SK-MEL-5 (cell line): ENCODE measurements at places on chromosomes 5 and 9. TPM values are rescaled to one million over a fixed set of nuclear protein-coding genes. Genes with fewer than 3 reads are reported as not detected.

Gene CBY3
- total RNA-seq, result not detected in 2 replicates

Gene HMMR
- total RNA-seq, result 47.6 and 52.9 TPM in 2 replicates

Gene PIGO
- 16.9 and 23.2 TPM in 2 replicates for total RNA-seq

Gene TBC1D2
- total RNA-seq, result 1.5 and 2.0 TPM in 2 replicates

Gene PCDHB13
- 0.66 and 0.77 TPM in 2 replicates for total RNA-seq

Gene PCDHA1
- 0.48 and 0.55 TPM in 2 replicates for total RNA-seq

- no peak for DNase-seq
Observed at GRCh38 chr5:108730617-108731340, 16.9 kb upstream of the FER start.

- no peak for DNase-seq
Observed at GRCh38 chr9:27529316-27530278, at the start of gene MOB3B. TSS of gene MOB3B (minus strand) at chr9:27529814. CDS start at chr9:27455550, 74,264 bp downstream.

- DNase-seq, result peak; percentile 83
Observed at GRCh38 chr9:35844628-35845270, 15.7 kb downstream of the TMEM8B start.

- no peak for DNase-seq
Observed at GRCh38 chr5:27491047-27491446, 452.7 kb upstream of the CDH9 start.

- no peak for DNase-seq
Observed at GRCh38 chr9:90379771-90380170, 262.9 kb downstream of the DIRAS2 start.

- no peak for DNase-seq
Observed at GRCh38 chr9:18588002-18588401, 114.0 kb downstream of the ADAMTSL1 start.

DNA sequence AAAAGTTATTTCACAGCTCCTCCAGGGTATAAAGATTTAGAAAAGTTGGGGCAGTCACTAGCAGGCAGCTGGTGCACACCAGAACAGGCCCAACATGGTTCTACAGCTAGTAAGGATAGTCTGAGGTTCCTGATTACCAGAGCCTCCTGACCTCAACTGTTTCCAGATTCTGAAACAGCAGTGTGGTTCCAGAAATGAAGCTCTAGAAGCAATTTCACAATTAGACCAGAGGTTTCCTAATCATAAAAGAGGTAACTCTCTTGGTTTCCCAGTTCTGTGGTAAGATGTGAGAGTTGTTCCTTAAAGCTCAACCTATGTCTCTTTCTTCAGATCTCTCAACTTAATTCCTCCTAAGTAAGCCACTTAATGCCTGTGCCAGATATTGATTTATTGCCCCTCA is 11.9 kb downstream of the AGTPBP1 start:
- DNase-seq, result no peak

DNA sequence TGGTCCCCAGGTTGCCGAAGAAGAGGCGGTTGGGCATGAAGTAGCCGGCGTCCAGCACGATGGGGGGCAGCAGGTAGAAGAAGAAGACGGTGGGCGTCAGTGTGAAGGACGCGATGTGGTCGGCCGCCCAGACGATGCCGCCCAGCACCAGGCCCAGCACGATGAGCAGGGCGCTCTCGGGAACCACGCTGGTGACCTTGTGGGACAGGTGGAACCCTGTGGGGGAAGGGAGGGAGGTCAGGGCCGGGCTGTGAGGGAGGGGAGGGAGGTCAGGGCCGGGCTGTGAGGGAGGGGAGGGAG is 32.4 kb downstream of the SLC9A3 start:
- no peak for DNase-seq

- no peak for DNase-seq
Observed at GRCh38 chr9:71748280-71748743, 20.0 kb downstream of the CEMIP2 start.

GRCh38 chr9:115494393-115494792 is 376.4 kb upstream of the TNC start:
- DNase-seq, result peak; percentile 7

- no peak for DNase-seq
Observed at GRCh38 chr9:36997414-36997813, 36.7 kb downstream of the PAX5 start.

- no peak for DNase-seq
Observed at GRCh38 chr9:37032713-37033112, 1.4 kb downstream of the PAX5 start.

DNA sequence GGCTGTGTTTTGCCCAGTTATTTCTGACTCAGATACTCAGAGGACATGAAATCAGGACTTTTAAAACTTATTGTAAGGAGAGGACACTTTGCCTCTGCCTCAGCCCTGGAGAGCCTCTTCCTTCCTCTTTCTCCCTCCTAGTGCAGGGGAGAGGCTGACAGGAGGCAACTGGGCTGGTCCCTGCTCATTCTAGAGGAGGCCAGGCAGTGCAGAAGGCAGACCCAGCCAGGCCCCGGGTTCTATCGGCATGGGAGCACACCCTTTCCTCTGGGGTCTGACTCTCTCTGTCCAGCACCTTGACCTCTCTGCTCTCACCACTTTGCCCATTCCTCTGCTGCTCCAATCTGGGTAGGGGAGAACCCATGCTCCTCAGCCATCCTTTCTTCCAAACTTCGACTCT is 16.0 kb upstream of the SMIM32 start:
- DNase-seq, result no peak

DNA sequence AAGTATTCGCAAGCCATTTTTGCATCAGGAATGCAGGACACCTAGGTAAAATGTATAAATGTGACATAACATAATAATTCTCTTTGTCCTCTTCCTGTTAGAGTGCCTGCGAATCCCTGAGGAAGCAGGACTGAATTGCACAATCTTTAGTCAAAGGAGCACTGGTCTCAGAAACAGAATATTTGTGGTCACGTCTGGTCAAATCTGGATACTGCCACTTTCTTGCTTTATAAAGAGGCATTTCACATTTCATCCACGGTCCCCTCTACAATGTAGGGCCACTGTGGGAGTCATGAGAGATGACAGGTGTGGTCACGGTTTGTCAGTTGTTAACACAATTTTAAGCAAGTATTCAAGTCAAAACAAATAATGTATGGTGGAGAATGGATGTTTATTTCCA is 564.0 kb downstream of the IRX1 start:
- no peak for DNase-seq

- DNase-seq, result peak; percentile 87
Observed at GRCh38 chr9:131277910-131278701, 1.8 kb upstream of the FAM78A start.

GRCh38 chr9:2039294-2040180 is 24.4 kb downstream of the SMARCA2 start:
- DNase-seq, result no peak

- no peak for DNase-seq
Observed at GRCh38 chr5:141846031-141846430, 32.2 kb downstream of the PCDH1 start.
